Hematopoietic multipotent progenitor cell treated with erythropoietin and hydrocortisone succinate and interleukin-3 and kit ligand, for 6 days (in vitro differentiated cells): ENCODE measurements at places on chromosomes 12 and 14.
A peak's percentile ranks its signal among the peaks of the same experiment; 100 is the strongest.

DNA sequence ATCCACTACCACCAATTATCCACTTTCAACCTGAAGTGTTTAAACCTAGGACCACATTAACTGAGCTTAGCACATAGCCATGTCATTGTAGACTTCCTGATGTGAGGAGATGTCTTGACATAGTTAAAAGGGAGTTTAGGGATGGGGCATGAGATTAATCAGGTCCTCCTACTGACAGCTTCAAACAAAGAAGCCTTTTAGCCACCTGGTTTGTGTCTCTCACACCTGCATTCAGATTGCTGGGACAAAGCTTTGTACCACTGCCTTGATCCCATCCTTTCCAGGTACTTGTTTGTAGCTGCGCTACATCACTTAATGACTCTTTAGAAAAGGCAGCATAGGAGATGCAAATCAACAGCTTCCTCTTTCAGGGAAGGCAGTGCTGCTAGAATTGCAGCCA lies 340.7 kb upstream of the DDHD1 start:
- DNase-seq = no peak

DNA sequence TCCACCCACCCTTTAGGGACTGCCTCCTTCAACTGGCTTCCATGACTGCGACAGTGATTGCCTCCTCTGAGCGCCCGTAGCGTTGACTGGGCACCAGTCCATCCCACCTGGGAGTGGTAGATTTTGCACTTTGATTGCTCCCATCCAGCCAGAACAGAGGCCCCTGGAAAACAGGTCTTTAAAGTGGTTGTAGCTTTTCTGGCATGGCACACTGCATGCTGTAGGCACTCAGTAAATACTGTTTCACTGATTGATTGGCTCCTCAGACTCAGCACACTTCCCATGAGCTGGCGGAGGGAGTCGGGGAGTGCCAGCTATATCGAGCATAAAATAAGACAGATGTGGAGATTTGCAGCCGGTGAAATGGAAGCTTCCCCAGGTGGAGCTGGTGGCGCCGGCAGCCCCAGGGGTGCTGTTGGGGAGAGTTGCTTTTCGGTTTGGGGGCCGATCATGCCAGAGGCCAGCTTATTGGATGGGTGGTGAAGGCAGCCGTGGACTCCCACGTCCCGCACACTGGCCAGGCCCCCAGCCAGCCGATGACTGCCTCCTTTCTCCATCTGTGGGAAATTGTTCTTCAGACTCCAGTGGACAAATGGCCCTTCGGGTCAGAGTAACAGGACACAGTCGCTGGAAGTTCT lies 200.2 kb downstream of the TSPAN9 start:
- DNase-seq = no peak

DNA sequence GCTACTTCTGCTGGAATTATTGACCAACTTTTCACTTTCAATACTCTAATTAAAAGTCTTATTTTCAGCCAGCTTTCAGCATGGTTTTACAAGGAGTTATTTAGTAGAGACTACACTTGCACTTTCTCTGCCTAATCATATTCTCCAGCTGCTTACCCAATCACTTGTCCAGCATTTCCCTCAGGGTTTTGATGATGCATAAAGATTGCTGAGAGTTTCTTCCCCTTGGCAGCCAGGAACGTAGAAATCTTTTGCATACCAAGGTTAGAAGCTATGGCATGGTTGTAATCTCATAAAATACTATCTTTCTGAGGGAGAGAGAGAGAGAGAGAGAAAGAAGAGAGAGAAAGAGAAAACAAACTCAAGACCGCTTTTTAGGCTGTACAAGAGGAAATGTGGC lies 10.8 kb downstream of the OR4Q3 start:
- DNase-seq = no peak

GRCh38 chr14:44657696-44658388 lies 150.8 kb upstream of the FSCB start:
- no peak for DNase-seq

- DNase-seq = no peak
These were observed 20.3 kb downstream of the SLC8A3 start for GRCh38 chr14:70168406-70168805.

GRCh38 chr14:28756884-28757570 lies 9.6 kb upstream of the FOXG1 start:
- DNase-seq = peak; percentile 47

- no peak for DNase-seq
These were observed 13.3 kb upstream of the KRT86 start for GRCh38 chr12:52261208-52261484.

DNA sequence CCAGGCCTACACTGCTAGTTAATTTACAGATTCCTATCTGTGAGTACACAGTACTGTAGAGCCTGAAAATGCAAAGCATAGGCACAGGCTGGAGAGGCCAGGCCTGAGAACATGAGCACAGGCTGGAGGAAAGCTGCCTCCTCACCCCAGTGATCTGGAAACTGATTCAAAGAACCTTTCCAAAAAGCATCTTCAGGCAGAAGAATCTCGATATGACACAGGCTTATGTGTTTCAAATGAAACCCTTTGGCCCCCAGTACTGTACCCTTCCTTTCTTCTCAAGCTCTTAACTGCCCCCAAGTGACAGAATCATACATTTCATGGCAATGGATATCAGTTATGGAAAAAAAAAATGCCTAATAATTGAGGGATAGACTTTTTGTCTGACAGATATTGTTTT lies 122.0 kb downstream of the KCNC2 start:
- peak; percentile 6 for DNase-seq

DNA sequence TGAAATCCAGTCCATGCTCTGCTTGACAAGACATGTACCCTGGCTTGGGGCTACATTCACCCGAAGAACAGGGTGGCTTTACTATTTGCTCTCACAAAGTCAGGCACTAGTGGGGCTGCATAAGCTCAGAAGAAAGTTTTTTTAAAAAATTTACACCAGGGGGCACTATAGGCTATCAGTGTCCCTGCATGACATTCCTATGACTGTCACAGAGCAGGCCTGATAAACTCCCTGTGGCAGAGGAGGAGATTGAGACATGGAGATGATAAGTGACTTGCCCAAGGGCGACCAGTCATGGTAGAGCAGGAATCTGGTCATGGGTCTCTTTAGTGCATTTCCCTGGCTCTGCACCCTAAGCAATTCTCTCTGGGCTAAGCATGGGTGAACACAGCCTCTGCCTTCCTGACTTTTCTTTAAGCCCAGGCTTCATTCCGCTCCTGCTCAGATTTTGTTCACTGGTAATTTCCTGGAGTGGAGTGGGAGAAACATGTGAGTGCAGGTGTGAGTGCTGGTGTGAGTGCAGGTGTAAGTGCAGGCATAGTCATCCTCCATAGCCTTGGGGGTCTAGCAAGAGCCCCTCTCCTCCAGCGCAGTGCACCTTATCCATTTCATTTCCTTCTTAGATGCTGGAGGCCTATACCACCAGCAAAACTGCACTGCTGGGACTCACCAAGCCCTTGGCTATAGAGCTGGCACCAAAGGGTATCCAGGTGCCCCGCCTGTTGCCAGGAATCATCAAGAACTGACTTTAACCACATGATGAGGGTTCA lies 91.6 kb downstream of the DHRS2 start:
- peak; percentile 76 for DNase-seq

DNA sequence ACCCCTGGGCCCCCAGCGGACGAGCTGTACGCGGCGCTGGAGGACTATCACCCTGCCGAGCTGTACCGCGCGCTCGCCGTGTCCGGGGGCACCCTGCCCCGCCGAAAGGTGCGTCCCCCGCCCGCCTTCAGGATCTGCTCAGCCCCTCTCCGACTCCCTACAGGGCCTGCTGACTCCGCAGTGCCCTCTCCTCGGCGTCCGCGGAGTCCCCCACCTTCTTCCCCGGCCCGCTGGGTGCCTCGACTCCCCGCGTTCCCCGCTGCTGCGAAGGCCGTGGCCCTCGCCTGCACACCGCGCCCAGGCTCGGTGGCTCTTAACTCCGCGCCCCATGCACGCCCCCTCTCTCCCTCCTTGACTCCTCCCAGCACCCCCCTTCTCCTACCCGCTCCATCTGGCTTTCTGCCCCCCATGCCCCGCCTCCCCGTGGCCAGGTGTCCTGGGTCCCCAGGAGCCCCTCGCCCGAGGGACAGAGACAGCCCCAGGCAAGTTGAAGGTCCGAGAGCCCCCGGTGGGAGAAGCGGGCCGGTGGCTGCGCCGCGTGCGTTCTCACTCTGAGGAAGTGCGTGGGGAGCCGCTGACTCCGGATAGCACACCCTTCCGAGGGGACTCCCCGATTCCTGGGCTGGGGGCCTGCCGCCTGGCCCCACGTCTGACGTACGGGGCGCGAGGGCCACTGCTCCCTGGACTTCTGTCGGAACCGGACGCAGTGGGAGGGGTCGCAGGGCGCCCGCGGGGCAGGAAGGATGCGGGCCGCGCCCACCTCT lies 594 bp downstream of the TAMALIN start:
- peak; percentile 20 for DNase-seq

- no peak for DNase-seq
These were observed 940 bp downstream of the MOAP1 start for GRCh38 chr14:93183596-93184317.

DNA sequence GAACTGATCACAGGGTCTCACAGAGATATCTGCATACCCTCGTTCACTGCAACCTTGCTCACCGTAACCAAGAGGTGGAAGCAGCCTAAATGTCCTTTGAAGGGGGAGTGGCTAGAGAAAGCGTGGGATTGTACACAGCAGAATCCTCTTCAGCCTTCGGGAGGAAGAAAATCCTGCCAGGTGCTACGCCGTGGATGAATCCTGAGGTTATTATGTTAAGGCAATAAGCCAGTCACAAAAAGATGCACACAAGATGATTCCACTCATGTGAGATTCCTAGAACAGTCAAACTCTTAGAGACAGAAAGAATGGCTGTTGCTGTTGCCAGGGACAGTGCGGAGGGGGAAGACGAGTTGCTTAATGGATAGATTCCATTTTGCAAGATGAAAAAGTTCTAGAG lies 39.6 kb upstream of the SFSWAP start:
- no peak for DNase-seq

DNA sequence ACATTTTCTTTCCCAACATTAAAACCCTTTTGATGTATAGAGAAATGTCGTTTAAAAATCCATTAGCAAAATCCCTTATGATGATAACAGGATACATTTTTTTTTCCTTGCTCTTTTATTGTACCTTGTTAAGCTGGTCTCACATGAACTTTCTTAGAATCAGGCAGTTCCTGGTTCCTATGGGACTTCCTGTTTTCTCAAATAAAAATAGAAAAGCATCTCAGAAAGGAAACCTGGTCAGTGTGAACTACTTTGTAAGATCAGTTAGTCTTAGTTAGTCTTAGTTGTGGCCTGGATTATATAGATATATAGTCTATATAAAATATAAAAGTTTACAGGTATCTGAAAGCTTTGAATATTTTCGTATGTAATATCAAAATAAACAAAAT lies 40.3 kb downstream of the LEMD3 start:
- DNase-seq = peak; percentile 57

DNA sequence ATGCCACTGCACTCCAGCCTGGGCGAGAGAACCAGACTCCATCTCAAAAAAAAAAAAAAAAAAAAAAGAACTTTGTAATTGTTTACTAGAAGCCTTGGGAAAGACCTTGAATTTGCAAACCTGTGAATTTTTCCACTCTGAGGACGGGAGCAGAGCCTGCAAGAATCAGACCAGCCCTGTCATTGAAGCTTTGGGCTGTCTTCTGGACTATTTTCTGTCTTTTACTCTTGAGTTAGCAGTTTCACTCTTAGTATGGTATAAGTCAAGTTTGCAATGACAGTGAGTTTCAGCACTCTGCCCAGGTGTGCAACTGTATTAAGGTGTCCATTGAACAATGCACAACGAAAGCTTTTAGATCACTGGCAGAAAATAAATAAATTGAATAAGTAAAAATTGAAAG lies 81.4 kb upstream of the KRAS start:
- no peak for DNase-seq

- no peak for DNase-seq
These were observed 29.2 kb downstream of the RASSF3 start for GRCh38 chr12:64639466-64639865.

- DNase-seq = no peak
These were observed 153.1 kb downstream of the HMGA2 start for GRCh38 chr12:65977384-65977783.

DNA sequence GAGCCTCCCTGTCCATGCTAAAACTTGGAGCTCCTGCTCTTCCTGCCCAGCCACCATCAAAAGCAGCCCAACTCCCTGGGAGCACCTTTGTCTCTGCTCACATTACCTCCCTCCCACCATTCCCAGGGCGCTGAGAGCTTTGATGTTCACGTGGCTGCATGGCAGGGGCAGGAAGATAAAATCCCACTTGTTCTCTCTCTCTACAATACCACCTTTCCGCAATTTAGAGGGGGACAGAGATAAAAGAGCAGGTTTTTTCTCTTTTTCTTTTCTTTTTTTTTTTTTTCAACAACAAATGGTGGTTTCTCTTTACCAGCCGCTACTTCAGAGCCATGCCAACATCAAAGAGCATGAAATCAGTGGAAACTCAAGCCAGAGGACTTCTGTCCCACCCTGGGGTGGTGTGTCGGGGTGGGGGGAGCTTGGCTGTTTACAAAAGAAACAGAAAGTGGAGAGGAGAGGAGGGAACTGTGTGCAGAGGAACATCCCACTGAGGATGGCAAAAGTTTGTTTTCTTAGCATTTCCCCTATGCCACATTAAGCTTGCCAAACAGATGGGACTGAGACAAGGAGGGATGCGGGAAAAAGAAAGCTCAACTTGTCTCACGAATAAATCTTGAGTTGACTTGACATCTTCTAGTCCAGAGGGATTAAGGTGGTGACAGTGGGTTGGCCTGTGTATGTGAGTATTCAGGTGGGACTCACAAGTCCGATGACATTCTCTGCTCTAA lies 103.7 kb upstream of the NUDT4 start:
- DNase-seq = no peak

- DNase-seq = no peak
These were observed 31.2 kb downstream of the FBXO21 start for GRCh38 chr12:117158911-117159553.

DNA sequence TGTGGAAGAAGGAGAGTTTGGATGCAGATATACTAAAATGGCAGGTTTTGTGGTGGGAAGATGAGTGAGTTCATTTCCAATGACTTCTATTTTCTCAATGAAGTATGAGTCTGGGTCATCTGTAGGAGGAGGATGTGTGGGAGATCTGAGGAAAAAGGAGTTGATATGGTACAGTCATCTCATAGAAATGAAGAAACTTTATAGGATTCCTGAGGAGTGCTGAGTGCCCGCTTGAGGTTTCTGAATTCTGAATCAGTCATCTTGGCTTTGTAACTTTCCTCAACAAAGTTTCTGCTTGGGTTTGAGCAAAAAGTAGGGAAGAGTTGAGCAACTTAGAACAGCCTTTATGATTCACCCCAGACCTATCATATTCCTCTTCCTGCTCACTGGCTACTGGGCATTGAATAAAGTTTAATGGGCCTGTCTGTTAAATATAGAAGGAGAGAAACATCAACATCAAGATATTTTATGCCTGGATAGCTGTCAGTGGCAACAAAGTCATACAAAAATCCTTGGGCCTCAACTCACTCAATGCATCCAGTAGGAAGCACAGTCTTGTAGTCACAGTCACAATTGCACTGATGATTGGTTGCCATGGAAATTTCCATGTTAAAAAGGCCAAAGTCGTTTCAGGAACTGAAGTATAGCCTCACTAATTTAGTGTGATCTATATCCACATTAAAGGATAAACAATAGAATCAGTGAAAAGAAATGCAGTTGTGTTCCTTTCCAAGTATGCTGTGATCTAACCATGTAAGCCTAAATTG lies 284.7 kb downstream of the DUSP6 start:
- DNase-seq = no peak
